ENCODE measurements at places on chromosomes 7 and 10.

DNA sequence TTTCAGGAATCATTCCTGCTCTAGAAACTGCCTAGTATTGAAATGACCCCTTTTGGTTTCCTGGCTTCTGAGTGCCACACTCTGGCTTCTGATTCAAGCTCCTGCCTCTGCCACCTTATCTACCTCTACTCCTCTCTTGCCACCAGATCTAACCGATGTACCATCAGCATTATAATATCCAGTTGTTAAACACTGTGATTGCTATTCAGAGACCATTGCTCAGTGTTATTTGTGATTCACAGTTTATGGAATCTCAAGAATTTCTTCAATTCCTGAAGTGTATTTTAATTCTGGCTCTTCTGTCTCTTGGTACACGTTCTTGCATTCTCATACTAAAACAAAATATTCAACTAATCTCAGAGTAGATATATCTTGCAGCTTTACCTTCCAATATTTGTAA is 88.7 kb downstream of the DYNC1I1 start:
- DNase-seq = no peak

DNA sequence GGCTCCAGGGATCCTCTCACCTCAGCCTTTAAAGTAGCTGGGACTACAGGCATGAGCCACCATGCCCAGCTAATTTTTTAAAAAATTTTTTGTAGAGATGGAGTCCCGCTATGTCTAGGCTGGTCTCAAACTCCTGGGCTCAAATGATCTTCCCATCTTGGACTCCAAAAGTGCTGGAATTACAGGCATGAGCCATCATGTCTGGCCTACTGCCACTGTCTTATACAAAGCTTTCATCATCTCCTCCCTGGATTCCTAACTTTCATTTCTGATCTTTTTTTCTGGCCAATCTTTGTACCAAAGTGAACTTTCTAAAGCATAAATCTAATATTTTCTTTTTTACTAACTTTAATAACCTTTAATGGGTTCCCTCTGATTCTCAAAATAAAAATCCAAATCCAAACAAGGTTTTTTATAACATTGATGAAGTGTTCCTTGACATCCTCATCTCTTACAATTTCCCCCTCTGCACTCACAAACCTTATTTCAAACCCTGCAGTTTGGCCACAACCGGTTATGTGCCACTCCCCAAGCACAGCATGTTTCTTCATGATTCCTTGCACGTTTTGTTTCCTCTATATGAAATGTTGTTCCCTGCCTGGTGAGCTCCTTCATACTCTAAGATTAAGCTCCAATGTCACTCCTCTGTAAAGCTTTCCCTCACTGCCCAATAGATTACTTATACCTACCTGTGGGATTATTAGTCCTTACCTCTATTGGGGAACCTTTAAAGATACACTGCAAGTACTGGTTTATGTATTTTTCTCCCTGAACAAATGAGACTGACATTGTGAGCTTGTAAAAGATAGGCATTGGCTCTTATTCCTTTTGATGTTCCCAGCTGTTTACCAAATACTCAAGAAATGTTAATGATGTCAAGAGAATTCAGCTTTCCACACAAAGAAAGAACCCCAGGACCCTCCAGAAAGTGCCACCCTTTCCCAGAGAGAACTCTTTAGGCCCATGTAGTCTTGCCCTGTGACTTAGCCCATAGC is 101.7 kb downstream of the HOXA1 start:
- DNase-seq = no peak

DNA sequence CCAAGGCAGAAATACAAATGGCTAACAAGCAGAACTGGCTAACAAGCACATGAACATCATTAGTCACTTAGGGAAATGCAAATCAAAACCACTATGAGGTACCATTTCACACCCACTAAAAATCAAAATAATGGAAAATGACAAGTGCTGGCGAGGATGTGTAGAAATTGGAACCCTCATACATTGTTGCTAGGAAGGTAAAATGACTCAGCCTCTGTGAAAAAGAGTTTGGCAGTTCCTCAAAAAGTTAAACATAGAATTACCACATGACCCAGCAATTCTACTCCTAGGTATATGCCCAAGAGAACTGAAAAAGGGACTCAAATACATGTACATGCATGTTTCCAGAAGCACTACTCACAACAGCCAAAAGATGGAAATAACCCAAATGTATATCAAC is 52.8 kb upstream of the ANAPC16 start:
- DNase-seq = peak; percentile 37

DNA sequence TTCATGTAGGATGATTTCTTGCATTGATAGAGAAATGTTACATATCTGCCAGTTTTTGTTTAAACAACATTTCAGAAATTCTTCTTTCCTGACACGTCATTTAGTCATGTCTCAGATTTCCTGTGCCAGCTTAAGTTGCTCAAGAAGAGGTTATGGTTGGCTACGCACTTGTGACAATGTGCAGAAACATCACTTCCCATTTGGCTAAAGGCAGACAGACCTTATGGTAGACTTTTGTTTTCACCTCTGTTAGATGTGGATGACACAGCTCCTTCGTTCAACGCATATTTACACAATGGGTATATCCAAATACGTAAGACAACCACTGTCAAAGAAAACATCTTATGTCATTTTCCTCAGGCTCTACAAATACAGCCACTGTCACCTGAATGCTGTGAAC is 125.8 kb downstream of the DOCK4 start:
- DNase-seq = peak; percentile 83

GRCh38 chr7:111223802-111224253 is 132.9 kb downstream of the LRRN3 start:
- no peak for DNase-seq

DNA sequence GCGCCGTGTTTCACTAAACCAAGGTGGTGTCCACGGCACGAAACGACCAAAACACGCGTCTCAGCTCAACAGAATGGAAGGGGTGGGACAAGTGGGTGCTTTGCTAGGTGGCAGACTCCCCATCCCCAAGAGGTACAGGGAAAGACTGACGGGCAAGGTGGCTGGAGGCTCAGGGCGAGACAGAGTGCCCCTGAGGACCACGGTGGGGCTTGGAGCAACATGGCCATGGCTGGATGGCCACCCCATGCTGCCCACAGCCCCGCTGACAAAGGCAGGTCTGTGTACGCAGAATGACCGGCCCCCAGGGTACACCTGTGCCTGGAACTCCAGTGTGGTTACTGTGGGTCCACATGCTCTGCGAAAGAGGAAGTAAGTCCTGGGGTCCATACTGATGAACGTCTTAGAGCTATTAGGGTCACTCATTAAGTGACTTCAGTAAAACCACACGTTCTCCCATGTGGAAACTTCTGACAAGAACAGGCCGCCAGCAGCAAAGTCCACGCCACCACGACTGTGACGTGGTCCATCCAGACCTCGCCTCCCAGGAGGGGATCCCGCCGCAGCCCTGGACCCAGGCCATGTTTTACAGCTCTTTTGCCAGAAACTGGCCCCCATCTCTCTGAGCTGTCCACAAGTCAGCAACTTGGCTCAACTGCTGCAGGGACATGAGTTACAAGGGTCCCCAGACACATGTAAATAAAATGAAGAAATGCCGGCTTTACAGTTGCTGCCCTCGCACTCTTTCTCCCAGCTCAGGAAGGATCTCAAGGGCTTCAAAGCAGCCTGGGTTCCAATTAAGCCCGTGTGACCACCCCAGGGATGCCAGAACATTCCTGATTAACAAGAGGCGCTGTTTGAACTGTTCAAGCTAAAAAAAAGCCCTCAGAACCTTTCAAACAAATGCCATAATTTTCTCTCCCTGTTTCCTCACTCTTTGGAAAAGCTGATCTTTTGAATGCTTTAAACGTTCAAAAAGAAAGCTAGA is 66.8 kb downstream of the MAD1L1 start:
- DNase-seq = peak; percentile 59

DNA sequence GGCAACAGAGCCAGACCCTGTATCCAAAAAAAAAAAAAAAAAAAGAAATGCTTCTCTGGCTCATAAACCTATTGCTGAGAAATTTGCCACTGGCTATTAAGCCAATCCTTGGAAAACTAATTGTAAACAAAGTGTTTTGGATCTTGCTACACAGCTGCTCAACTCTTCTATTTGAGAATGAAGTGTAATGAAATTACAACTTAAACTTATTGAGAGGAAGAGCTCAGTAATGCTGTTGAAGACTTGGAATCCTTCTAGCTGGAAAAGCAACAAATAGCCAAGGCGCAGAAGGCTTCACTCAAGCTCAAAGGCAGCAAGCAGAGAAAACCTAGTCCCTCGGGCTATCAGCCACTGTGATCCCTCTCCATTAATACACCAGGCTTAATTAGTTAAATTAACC is 99.6 kb upstream of the ZNF438 start:
- no peak for DNase-seq

- DNase-seq = no peak
These were observed 9.7 kb downstream of the EIF4H start for GRCh38 chr7:74183653-74184450.

GRCh38 chr7:138243430-138243829 is 167.2 kb downstream of the AKR1D1 start:
- DNase-seq = no peak

DNA sequence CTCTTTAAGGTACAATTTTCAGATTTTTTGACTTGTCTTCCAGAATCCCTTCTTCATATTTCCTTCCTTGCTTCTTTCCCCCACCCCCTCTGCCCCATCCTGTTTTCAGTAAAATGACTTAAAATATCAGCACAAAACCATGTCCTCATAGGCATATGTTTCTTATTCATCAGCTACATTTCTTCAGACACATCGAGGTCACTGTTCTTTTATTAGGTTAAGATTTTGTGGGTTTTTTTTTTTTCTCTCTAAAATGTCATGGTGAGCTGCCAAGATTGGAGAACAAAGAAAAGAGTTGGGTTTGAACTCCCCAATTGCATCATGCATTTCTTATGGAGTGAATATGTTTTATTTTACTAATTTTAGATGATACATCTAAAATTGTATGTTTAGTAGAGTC is 35.8 kb downstream of the LAMB4 start:
- no peak for DNase-seq

GRCh38 chr10:60872451-60872850 is 71.5 kb downstream of the RHOBTB1 start:
- no peak for DNase-seq

DNA sequence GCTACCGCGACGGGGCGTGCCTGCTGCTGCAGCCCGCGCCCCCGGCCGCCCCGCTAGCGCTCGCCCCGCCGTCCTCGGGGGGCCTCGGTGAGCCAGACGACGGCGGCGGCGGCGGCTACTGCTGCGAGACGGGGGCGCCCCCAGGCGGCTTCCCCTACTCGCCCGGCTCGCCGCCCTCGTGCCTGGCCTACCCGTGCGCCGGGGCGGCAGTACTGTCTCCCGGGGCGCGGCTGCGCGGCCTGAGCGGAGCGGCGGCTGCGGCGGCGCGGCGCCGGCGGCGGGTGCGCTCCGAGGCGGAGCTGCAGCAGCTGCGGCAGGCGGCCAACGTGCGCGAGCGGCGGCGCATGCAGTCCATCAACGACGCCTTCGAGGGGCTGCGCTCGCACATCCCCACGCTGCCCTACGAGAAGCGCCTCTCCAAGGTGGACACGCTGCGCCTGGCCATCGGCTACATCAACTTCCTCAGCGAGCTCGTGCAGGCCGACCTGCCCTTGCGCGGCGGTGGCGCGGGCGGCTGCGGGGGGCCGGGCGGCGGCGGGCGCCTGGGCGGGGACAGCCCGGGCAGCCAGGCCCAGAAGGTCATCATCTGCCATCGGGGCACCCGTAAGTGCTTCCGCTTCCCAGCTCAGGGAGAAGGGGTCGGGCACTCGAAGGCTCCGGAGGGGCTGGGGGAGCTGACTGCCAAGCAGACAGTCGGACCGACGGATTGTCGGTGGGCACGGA is 761 bp downstream of the PTF1A start:
- DNase-seq = no peak

DNA sequence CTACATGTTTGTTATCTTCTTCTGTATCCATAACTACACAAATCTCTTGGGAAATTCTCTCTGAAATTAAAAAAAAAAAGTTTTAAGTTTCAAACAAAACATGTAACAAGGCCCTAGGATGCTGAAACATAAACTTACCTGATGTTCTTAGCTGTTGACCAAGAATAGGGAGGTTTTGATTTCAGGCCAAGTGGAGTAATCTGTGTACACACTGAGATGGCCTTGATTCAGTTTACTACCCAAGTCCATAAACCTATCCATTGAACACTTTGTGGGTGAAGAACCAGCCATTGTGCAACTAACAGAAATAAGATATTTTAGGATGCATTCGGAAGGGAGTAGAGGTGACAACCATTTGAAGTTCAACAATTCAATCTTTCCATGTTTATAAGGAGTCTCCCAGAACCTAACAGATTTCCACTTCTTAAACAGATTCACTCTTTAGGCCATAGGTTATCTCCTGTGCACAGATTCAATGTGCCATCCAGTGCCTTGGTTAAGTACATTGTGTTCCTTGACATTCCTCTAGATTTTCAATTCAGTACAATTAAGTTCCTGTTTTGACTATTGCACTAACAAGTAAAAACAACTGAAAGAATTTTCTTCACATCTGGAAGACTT is 143.1 kb downstream of the CRPPA start:
- no peak for DNase-seq

GRCh38 chr10:109430799-109431198 is 492.5 kb downstream of the XPNPEP1 start:
- DNase-seq = no peak

DNA sequence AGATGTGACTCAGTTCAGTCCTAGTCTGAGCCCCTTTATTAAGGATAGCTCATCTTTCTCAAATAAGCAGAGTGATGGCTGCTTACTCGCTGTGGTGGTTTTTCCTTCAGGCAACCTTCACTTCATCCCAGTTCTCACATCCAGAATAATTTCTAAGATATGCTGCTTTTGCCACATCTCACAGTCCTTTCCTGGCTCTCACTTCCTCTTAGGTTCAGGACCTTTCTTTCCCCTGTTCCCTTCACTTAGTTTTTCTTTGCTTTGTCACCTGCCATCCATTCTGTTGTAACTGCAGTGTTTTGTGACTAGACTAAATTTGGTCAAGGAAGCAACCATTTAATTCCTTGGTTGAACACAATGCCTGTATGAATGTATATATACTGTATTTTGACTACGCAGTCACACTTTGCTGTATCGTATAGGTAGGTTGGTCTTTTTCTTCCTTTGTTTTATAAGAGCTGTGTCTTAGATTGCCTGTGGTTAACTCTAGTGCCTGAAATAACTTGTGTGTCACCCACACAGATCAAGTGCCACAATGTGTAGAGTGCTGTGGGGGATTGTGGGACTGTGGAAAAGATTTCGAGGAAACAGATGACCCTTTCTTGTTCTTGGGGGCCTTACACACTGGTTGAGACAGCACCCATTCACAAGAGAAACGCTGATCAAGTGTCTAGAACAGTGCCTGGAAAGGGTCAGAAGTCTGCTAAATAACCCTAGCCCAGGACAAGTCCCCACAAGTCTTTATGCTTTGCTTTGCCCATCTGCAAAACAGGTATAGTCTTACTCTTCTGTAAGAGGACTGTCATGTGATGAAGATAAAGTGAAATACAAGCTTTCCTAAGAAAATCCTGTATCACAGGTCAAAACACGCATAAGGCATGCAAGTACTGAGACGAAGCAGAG is 2.6 kb downstream of the ZNF655 start:
- DNase-seq = no peak

GRCh38 chr10:85407088-85407487 is 959.5 kb downstream of the GRID1 start:
- DNase-seq = no peak

GRCh38 chr7:22922307-22922706 is 91.6 kb downstream of the HYCC1 start:
- no peak for DNase-seq

GRCh38 chr10:114779803-114780576 is 41.6 kb upstream of the FHIP2A start:
- DNase-seq = no peak

- no peak for DNase-seq
These were observed 32.6 kb downstream of the UMAD1 start for GRCh38 chr7:7673240-7673550.

- no peak for DNase-seq
These were observed 765 bp downstream of the SLC25A40 start for GRCh38 chr7:87875151-87876039.

- no peak for DNase-seq
These were observed 795.3 kb upstream of the CELF2 start for GRCh38 chr10:10222304-10222841.

All from GM12864 (cell line).